ENCODE measurements at places on chromosomes 3 and 15. TPM values are rescaled to one million over a fixed set of nuclear protein-coding genes. Genes with fewer than 3 reads are reported as not detected.

The ARHGAP31 gene
- total RNA-seq: 70.3 TPM

DNA sequence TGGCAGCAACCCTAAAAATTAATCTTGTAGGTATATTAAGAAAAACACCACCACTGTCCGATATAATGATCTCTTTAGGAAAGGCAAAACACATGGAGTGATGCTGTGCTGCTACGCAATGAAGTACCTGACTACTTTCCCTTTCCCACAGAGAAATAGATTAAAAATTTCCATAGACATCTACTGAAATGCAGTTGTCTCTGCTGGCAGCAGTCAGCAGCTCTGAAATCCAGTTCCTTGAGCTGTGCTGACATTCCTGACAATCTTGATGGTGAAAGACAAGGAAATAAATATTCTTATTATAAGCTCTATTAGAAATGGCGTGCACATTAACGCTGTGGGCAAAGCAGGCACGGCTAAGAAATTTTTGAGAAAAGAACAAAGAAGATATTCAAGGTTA, 287.6 kb downstream of the IL5RA start:
- H3K27me3 ChIP-seq: no peaks in the 10 kb centered on the region
- DNase-seq: no peak
- no peak overlapping the region for H3K27ac ChIP-seq
- H3K36me3 ChIP-seq: no peaks in the 10 kb centered on the region
- no peaks in the 10 kb centered on the region for H3K4me1 ChIP-seq
- no peak overlapping the region for H3K4me3 ChIP-seq

- peaks cover 99% of the 10 kb centered on the region for H3K4me1 ChIP-seq
- H3K27me3 ChIP-seq: no peaks in the 10 kb centered on the region
- DNase-seq: no peak
- H3K36me3 ChIP-seq: no peaks in the 10 kb centered on the region
- no peak overlapping the region for H3K4me3 ChIP-seq
- no peak overlapping the region for H3K27ac ChIP-seq
Observed at GRCh38 chr15:58522391-58522790, 90.6 kb downstream of the LIPC start.

- H3K4me3 ChIP-seq: no peak overlapping the region
- no peaks in the 10 kb centered on the region for H3K4me1 ChIP-seq
- no peak overlapping the region for H3K27ac ChIP-seq
- H3K36me3 ChIP-seq: no peaks in the 10 kb centered on the region
- no peaks in the 10 kb centered on the region for H3K27me3 ChIP-seq
Observed at GRCh38 chr3:8732413-8732812, 1.2 kb upstream of the CAV3 start.

GRCh38 chr15:59801649-59802048, 112.5 kb upstream of the BNIP2 start:
- no peaks in the 10 kb centered on the region for H3K36me3 ChIP-seq
- peaks cover 3% of the 10 kb centered on the region for H3K27me3 ChIP-seq
- H3K4me1 ChIP-seq: no peaks in the 10 kb centered on the region
- no peak overlapping the region for H3K27ac ChIP-seq
- no peak overlapping the region for H3K4me3 ChIP-seq
- no peak for DNase-seq

- H3K27me3 ChIP-seq: no peaks in the 10 kb centered on the region
- no peak for DNase-seq
- no peak overlapping the region for H3K27ac ChIP-seq
- H3K4me1 ChIP-seq: no peaks in the 10 kb centered on the region
- no peaks in the 10 kb centered on the region for H3K36me3 ChIP-seq
Observed at GRCh38 chr3:130014526-130014925, 40.0 kb downstream of the TRH start.

DNA sequence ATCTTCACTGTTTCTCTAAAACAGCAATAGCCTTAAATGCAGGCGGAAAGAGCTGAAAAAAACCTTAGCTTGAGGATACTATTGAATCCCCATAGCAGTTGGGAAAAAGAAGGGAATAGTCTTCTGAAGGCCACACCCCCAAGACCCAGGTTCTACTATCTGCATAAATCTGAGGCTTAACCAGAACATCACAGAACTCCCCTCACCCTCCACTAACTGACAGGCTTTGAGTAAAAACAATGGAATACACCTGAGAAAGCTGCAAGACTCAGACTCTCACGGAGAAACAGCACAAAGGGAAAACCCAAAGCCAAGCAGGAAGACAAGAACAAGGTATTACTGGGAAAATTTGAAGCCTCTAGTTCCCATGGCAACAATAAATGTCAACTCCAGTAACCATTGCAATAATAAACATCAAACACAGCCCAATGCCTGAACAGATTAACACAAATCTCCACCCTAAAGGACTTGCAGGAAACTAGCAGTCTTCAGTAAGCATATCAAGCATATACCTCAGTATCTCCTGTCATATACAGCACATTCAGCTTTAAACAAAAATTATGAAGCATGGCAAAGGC, 56.4 kb downstream of the TMCC1 start:
- H3K4me1 ChIP-seq: peaks cover 8% of the 10 kb centered on the region
- H3K36me3 ChIP-seq: no peaks in the 10 kb centered on the region
- DNase-seq: no peak
- no peaks in the 10 kb centered on the region for H3K27me3 ChIP-seq
- H3K27ac ChIP-seq: no peak overlapping the region

GRCh38 chr3:151625086-151625485, 108.6 kb upstream of the AADACL2 start:
- H3K27me3 ChIP-seq: no peaks in the 10 kb centered on the region
- H3K4me1 ChIP-seq: no peaks in the 10 kb centered on the region
- no peak overlapping the region for H3K4me3 ChIP-seq
- no peak for DNase-seq
- no peaks in the 10 kb centered on the region for H3K36me3 ChIP-seq

- H3K4me3 ChIP-seq: no peak overlapping the region
- H3K27me3 ChIP-seq: no peaks in the 10 kb centered on the region
- no peaks in the 10 kb centered on the region for H3K36me3 ChIP-seq
- H3K4me1 ChIP-seq: no peaks in the 10 kb centered on the region
- no peak overlapping the region for H3K27ac ChIP-seq
Observed at GRCh38 chr3:68874551-68875348, 57.6 kb downstream of the TAFA4 start.

DNA sequence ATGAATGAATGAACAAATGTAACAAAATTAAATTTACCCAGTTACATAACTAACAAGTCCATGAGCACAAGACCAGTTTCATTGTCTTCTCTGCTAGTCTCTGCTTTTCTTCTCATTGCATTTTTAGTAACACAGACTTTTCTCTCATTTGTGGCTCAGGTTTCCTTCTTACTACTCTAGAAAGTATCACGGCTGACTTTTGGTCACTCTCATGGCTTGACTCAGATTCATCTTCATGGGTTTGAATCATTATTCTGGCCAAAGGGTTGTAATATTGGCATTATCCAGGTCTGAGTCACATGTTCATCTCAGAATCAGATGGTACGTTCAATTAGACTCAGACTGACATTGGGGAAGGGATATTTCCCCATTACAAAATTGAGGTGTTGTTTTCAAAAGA, 121.5 kb upstream of the SATB1 start:
- no peak overlapping the region for H3K4me3 ChIP-seq
- no peaks in the 10 kb centered on the region for H3K36me3 ChIP-seq
- H3K27me3 ChIP-seq: no peaks in the 10 kb centered on the region
- no peaks in the 10 kb centered on the region for H3K4me1 ChIP-seq
- H3K27ac ChIP-seq: no peak overlapping the region

Measured in left lung (tissue), 14 donors.